Liver (tissue), 10 donors: ENCODE measurements at places on chromosomes 6 and 20. TPM values are rescaled to one million over a fixed set of nuclear protein-coding genes. Genes with fewer than 3 reads are reported as not detected.

CALHM5 gene
- total RNA-seq = 0.59 TPM

MPC1 gene
- 79.7 TPM for total RNA-seq

LIME1 gene
- total RNA-seq = 21.2 TPM

MROH8 gene
- total RNA-seq = 5.1 TPM

SLC17A3 gene
- 1.6 TPM for total RNA-seq

GABRR1 gene
- total RNA-seq = not detected

VSX1 gene
- not detected for total RNA-seq

STAU1 gene
- total RNA-seq = 89.2 TPM

ZNF165 gene
- total RNA-seq = 1.3 TPM

GRCh38 chr6:43962458-43962857 lies 164.8 kb downstream of the MRPL14 start:
- H3K36me3 ChIP-seq = no peaks in the 10 kb centered on the region
- H3K4me3 ChIP-seq = no peak overlapping the region

DNA sequence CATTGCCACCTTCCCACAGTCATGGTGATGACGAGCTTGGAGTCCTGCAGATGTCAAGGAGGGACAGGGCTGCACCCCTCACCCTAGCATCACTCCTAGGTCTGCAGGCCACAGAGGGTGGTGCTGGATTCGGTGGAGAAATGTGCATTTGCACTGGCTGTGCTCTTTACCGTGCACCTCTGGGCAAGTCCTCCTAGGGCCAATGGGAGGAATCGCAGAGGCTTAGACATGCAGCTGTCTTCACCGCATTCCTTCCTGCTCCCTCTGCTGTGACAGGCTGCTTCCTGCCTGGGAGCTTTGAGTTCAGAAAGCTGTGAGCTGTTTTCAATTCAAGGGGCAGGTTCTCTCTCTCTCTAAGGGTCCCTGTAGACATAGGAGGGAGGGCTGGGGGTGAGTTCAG lies 85.1 kb downstream of the EDN3 start:
- H3K27ac ChIP-seq = no peak overlapping the region
- H3K4me1 ChIP-seq = no peaks in the 10 kb centered on the region
- no peak for DNase-seq
- H3K36me3 ChIP-seq = no peaks in the 10 kb centered on the region
- no peaks in the 10 kb centered on the region for H3K27me3 ChIP-seq

DNA sequence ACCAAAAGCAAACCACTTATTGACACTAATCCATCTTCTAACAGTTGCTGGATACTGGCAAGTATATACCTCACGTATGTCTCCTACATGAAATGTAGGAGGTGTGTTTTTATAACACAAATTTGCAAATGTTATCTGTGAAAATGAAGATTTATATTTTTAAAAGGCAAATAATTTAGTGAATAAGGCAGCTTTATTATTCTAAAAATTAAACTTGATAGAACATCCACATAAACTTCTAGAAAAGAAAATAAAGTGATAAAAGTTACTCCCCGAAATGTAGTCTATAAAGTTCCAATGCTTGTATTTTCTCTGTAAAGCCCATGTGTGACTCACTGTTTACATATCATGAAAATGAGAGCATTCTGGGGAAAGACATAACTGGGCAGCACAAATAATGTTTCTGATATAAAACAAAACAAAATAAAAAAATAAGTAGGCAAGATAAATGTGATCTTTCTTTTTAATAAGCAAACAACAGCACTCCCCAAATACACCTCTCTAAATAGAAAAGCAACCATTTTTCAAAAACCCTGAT lies 84.4 kb downstream of the MAP7 start:
- no peaks in the 10 kb centered on the region for H3K27me3 ChIP-seq
- no peak overlapping the region for H3K4me3 ChIP-seq
- H3K36me3 ChIP-seq = no peaks in the 10 kb centered on the region
- DNase-seq = no peak
- H3K27ac ChIP-seq = no peak overlapping the region
- H3K4me1 ChIP-seq = no peaks in the 10 kb centered on the region

- H3K27me3 ChIP-seq = no peaks in the 10 kb centered on the region
- no peak for DNase-seq
- no peaks in the 10 kb centered on the region for H3K36me3 ChIP-seq
- no peaks in the 10 kb centered on the region for H3K4me1 ChIP-seq
- no peak overlapping the region for H3K4me3 ChIP-seq
- H3K27ac ChIP-seq = no peak overlapping the region
These were observed 23.8 kb upstream of the SAMHD1 start for GRCh38 chr20:36975099-36975818.

DNA sequence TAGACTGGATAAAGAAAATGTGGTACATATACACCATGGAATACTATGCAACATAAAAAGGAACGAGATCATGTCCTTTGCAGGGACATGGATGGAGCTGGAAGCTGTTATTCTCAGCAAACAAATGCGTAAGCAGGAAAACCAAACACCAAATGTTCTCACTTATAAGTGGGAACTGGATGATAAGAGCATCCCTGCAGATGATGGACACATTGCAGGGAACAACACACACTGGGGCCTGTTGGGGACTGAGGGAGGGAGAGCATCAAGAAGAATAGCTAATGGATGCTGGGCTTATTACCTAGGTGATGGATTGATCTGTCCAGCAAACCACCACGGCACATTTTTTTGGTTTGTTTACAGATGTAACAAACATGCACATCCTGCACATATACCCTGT lies 470.5 kb upstream of the CITED2 start:
- H3K27me3 ChIP-seq = no peaks in the 10 kb centered on the region
- no peak for DNase-seq
- H3K4me3 ChIP-seq = no peak overlapping the region
- H3K27ac ChIP-seq = no peak overlapping the region
- H3K4me1 ChIP-seq = no peaks in the 10 kb centered on the region

GRCh38 chr6:35737413-35738211 lies 780 bp downstream of the ARMC12 start:
- no peak for DNase-seq

DNA sequence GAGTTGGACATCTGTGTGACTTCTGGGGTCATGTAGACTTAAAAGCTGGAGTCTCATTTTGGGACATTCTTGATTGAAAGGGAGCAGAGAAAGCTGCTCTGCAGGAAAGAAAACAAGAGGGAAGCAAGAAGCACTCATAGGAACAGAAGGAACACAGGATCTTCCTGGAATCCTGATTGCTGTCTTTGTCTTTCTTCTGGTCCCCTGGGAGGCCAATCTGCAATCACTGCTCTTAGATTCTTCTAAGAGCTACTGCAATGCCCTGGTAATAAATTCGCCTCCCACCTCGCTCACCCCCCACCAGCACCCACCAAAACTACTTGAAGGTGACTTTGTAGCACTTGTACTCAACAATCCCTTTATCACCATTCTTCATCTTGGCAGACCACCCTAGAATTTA lies 51.8 kb downstream of the SLC35B3 start:
- no peak overlapping the region for H3K27ac ChIP-seq
- H3K27me3 ChIP-seq = peaks cover 6% of the 10 kb centered on the region
- DNase-seq = no peak
- no peaks in the 10 kb centered on the region for H3K36me3 ChIP-seq

DNA sequence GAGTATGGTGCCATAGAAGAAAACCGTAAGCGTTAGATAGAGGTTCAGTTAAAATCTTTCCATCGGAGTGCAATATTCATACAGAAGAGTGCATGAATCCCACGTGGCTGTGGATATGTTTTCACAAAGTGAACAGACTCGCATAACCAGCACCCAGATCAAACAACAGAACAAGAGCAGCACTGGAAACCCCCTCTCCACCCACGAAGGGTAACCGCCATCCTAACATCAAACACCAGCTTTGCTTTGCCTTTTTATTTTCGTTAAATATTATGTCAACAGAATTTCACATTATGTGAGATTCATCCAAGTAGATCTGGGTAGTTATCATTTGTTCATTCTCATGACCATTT lies 4.7 kb downstream of the GTSF1L start:
- no peak overlapping the region for H3K4me3 ChIP-seq
- DNase-seq = no peak
- H3K4me1 ChIP-seq = peaks cover 2% of the 10 kb centered on the region
- no peak overlapping the region for H3K27ac ChIP-seq

- H3K4me1 ChIP-seq = no peaks in the 10 kb centered on the region
- H3K36me3 ChIP-seq = no peaks in the 10 kb centered on the region
- H3K27me3 ChIP-seq = no peaks in the 10 kb centered on the region
- no peak overlapping the region for H3K27ac ChIP-seq
These were observed 324.2 kb upstream of the HSF2 start for GRCh38 chr6:122075084-122075838.

- no peaks in the 10 kb centered on the region for H3K36me3 ChIP-seq
- no peak overlapping the region for H3K27ac ChIP-seq
- H3K27me3 ChIP-seq = no peaks in the 10 kb centered on the region
- no peak overlapping the region for H3K4me3 ChIP-seq
These were observed 4.3 kb downstream of the E2F1 start for GRCh38 chr20:33681728-33682353.

GRCh38 chr20:49657118-49657901 lies 56.4 kb downstream of the B4GALT5 start:
- H3K27me3 ChIP-seq = no peaks in the 10 kb centered on the region
- peaks cover 11% of the 10 kb centered on the region for H3K4me1 ChIP-seq
- H3K27ac ChIP-seq = no peak overlapping the region
- peaks cover 21% of the 10 kb centered on the region for H3K36me3 ChIP-seq
- DNase-seq = no peak

- H3K27ac ChIP-seq = peak overlapping the region; percentile 73
- DNase-seq = no peak
- no peak overlapping the region for H3K4me3 ChIP-seq
- peaks cover 4% of the 10 kb centered on the region for H3K4me1 ChIP-seq
These were observed 74.0 kb downstream of the PTPRA start for GRCh38 chr20:2946988-2947961.

- H3K4me1 ChIP-seq = no peaks in the 10 kb centered on the region
- H3K4me3 ChIP-seq = no peak overlapping the region
- H3K36me3 ChIP-seq = peaks cover 26% of the 10 kb centered on the region
- no peak for DNase-seq
- H3K27me3 ChIP-seq = no peaks in the 10 kb centered on the region
These were observed 17.2 kb downstream of the SMPDL3A start for GRCh38 chr6:122806291-122806690.

DNA sequence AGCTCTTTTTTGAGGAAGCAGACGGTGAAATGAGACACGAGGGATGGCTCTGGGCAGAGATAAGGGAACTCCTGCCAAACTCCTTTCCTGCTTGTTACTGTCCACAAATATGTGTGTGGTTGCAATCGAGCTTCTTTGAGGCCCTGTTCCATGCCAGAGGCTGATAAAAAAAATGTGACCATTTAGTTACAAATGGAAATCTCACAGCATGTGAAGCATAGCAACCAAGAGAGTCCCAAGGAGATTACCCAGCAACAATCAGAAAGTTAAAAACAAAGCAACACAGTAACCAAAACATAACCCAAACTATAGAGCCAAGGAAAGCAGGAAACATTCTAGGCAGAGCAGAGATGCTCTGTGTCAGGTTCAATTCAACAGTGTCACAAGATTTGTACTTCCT lies 35.4 kb upstream of the HMGN3 start:
- no peak overlapping the region for H3K27ac ChIP-seq
- H3K4me1 ChIP-seq = no peaks in the 10 kb centered on the region
- H3K27me3 ChIP-seq = no peaks in the 10 kb centered on the region
- H3K36me3 ChIP-seq = no peaks in the 10 kb centered on the region

- H3K4me3 ChIP-seq = no peak overlapping the region
- H3K27me3 ChIP-seq = peaks cover 2% of the 10 kb centered on the region
- H3K27ac ChIP-seq = peak overlapping the region; percentile 70
- H3K36me3 ChIP-seq = no peaks in the 10 kb centered on the region
- DNase-seq = no peak
These were observed 111.2 kb downstream of the THBS2 start for GRCh38 chr6:169142538-169142844.

DNA sequence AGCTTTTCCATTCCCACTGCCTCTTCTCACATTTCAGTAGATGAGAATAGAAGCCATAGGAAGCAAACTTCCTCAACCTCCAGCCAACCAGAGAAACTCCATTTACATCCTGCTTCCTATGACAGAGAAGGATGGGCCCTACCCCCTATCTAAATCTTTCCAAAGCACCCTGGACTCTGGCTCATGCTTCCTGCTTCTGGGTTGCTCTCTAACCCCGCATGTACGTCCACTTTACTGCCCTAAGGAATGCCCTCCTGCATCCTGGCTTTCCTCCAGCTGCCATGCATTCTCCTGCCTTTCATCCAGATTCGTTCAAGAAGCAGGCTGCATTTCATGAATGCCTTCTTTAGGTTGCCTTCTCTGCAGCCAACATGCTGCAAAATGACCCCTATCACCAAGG lies 91.9 kb downstream of the FAM217A start:
- H3K4me3 ChIP-seq = no peak overlapping the region
- H3K27ac ChIP-seq = no peak overlapping the region
- no peaks in the 10 kb centered on the region for H3K27me3 ChIP-seq
- H3K4me1 ChIP-seq = no peaks in the 10 kb centered on the region

- H3K36me3 ChIP-seq = no peaks in the 10 kb centered on the region
- peak; percentile 32 for DNase-seq
- no peaks in the 10 kb centered on the region for H3K4me1 ChIP-seq
- H3K27ac ChIP-seq = no peak overlapping the region
- no peak overlapping the region for H3K4me3 ChIP-seq
- H3K27me3 ChIP-seq = peaks cover 2% of the 10 kb centered on the region
These were observed 7.9 kb upstream of the TREM1 start for GRCh38 chr6:41294214-41294872.

DNA sequence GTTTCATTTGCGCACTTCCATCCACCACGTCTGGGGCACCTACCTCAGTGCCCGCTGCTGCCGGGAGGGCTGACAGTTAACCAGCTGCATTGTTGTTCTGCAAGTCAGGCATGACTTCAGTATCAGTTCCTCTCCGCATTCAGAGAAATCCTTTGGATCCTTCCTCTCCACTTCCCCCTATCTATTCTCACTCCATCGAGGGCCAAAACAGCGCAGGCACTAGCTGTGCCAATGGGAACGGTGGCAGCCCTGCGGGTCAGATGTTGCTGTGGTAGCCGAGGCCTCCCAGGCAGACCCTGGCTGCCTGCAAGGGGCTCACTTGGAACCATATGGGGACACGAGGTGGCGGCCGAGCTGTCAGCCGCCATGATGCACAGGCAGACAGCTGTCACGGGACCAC lies 64.2 kb upstream of the INSM1 start:
- no peaks in the 10 kb centered on the region for H3K36me3 ChIP-seq
- H3K4me3 ChIP-seq = no peak overlapping the region
- H3K27me3 ChIP-seq = no peaks in the 10 kb centered on the region
- no peak overlapping the region for H3K27ac ChIP-seq
- H3K4me1 ChIP-seq = no peaks in the 10 kb centered on the region

GRCh38 chr6:110951986-110952794 lies 6.3 kb upstream of the GTF3C6 start:
- no peak overlapping the region for H3K4me3 ChIP-seq
- H3K36me3 ChIP-seq = no peaks in the 10 kb centered on the region
- DNase-seq = no peak
- H3K27ac ChIP-seq = peak overlapping the region; percentile 48

- no peak for DNase-seq
- no peak overlapping the region for H3K27ac ChIP-seq
- peaks cover 2% of the 10 kb centered on the region for H3K36me3 ChIP-seq
- H3K4me3 ChIP-seq = no peak overlapping the region
These were observed 70.1 kb downstream of the TRMT11 start for GRCh38 chr6:126056355-126057004.

GRCh38 chr6:27260369-27260768 lies 12.9 kb downstream of the PRSS16 start:
- no peak for DNase-seq
- H3K27ac ChIP-seq = no peak overlapping the region
- peaks cover 12% of the 10 kb centered on the region for H3K27me3 ChIP-seq
- no peak overlapping the region for H3K4me3 ChIP-seq
